ENCODE measurements at places on chromosomes 12 and 14.
A peak's percentile ranks its signal among the peaks of the same experiment; 100 is the strongest.

DNA sequence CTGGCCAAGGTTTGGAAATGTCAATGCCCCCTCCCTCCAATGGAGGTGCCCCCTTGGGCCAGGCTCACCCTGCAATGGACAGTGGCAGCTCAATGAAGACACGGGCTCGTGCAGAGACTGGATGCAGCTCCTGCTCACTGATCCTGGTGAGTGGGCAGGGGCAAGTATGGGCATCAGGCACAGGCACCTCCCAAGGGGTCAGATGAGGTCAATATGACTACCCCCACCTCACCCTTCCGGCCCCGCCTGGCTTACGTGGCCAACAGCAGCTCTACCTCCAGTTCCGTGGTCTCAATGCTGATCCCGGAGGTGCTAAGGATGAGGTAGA lies 13.6 kb downstream of the ITGA7 start:
- H3K27ac ChIP-seq, result no peak overlapping the region
- no peak overlapping the region for H3K4me3 ChIP-seq
- no peak for DNase-seq
- H3K4me1 ChIP-seq, result peaks cover 1% of the 10 kb centered on the region
- H3K36me3 ChIP-seq, result no peaks in the 10 kb centered on the region
- no peaks in the 10 kb centered on the region for H3K27me3 ChIP-seq

- no peak overlapping the region for H3K4me3 ChIP-seq
- peaks cover 31% of the 10 kb centered on the region for H3K27me3 ChIP-seq
- DNase-seq, result no peak
These were observed 5.1 kb downstream of the EFS start for GRCh38 chr14:23359722-23360447.

- H3K4me3 ChIP-seq, result no peak overlapping the region
- H3K4me1 ChIP-seq, result no peaks in the 10 kb centered on the region
- peaks cover 69% of the 10 kb centered on the region for H3K36me3 ChIP-seq
These were observed 35.7 kb downstream of the RAD9B start for GRCh38 chr12:110537605-110538409.

DNA sequence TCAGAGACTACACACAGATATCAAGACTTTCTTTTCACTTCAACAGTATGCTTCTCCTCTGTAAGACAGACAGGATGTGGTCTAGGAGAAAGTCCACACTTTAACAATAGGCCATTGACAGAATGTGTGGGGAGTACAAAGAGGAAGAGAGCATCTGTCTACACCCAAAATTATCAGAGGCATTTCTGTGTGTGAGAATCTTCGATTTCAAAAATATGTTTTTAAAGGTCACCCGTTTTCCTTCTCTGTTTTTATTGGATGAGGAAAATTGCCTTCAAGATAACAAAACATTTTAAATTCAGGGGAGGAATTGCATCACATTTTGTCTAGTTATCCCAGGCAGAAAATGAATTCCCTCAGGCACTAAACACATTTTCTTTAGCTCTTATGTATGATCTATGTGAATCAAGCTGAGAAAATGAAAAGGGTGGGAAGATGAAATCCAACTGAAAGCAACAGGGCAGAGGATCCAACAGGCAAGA lies 16.4 kb downstream of the NAV3 start:
- no peak for DNase-seq
- no peak overlapping the region for H3K27ac ChIP-seq
- no peaks in the 10 kb centered on the region for H3K27me3 ChIP-seq
- no peaks in the 10 kb centered on the region for H3K4me1 ChIP-seq

DNA sequence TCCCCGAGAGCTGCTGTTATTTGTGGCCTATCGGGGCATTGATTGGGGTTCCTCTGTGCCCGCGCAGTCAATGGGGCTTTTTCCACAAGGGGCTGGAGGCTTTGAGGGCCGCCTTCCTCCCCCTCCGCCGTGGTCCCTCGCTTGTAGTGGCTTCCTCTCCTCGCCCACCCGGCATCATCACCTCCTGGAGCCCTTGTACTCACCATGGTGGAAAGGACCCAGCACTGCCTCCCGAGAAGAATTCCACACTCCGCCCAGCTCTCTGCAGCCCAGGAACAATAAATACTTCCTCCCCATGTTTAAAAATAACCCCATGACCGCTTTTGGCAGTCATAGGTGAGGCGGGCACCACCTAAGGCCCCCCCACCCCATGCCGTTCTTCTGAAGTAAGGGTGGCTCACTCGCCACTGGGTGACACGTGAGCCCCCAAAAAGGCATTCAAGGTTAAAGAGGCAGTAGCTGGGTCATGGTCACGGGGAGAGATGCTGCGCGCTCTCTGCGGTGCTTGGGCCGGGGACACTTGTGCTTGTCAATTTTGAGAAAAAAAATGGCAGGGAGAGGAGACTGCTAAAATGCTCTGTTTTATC lies at the start of gene MYL2:
Gene MYL2, minus strand, starts transcription at position 256 of the 587 bp plus-strand sequence. Its CDS starts 50 bp downstream, at position 206.
- no peaks in the 10 kb centered on the region for H3K4me1 ChIP-seq
- H3K27ac ChIP-seq, result no peak within 1 kb of the TSS
- no peaks in the 10 kb centered on the region for H3K36me3 ChIP-seq
- H3K4me3 ChIP-seq, result no peak within 1 kb of the TSS

- no peak overlapping the region for H3K27ac ChIP-seq
- no peaks in the 10 kb centered on the region for H3K36me3 ChIP-seq
- DNase-seq, result no peak
- H3K4me1 ChIP-seq, result no peaks in the 10 kb centered on the region
- H3K4me3 ChIP-seq, result no peak overlapping the region
These were observed 36.4 kb upstream of the SMOC1 start for GRCh38 chr14:69842686-69843420.

GRCh38 chr14:81125536-81125935 lies 95.2 kb downstream of the GTF2A1 start:
- no peak overlapping the region for H3K27ac ChIP-seq
- H3K4me3 ChIP-seq, result no peak overlapping the region
- DNase-seq, result no peak
- H3K36me3 ChIP-seq, result no peaks in the 10 kb centered on the region
- no peaks in the 10 kb centered on the region for H3K4me1 ChIP-seq
- no peaks in the 10 kb centered on the region for H3K27me3 ChIP-seq

DNA sequence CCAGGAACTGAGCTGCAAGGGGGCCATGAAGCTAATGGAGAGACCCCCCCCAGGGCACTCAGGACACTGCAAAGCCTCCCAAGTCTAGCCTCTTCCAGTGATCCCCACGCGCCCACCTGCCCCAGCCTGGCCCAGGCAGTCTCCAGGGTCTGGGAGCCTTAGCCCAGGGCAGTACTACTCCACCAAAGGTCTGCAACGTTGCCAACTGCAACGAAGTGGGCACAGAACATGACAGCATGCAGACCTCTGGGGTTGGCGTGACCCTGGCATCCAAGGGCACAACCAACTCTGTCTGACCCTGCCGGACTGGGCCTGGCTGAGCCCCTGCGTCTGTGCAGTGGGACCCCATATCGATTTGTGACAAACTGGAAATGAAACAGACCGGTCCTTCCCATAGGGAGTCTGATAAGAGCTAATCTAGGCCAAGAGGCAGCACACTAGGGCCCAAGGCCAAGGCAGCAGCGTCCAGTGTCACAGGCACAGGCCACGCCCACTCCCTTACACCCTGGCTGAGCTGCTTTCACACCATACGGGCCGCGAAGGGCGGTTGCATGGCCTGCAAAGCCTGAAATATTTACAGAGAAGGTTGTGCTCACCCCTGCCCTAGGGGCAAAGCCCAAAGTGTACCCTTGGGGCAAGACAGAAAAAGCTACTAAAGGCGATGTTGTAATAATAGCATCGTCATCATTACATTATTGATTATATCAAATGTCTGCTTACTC lies 76.7 kb downstream of the NCOR2 start:
- H3K27ac ChIP-seq, result peak overlapping the region; percentile 87
- H3K36me3 ChIP-seq, result peaks cover 2% of the 10 kb centered on the region
- DNase-seq, result no peak
- H3K27me3 ChIP-seq, result no peaks in the 10 kb centered on the region
- H3K4me3 ChIP-seq, result no peak overlapping the region
- peaks cover 50% of the 10 kb centered on the region for H3K4me1 ChIP-seq

- peaks cover 12% of the 10 kb centered on the region for H3K4me1 ChIP-seq
- no peak for DNase-seq
These were observed 10.8 kb downstream of the PLA2G1B start for GRCh38 chr12:120316798-120317223.

- H3K4me1 ChIP-seq, result peaks cover 47% of the 10 kb centered on the region
- H3K4me3 ChIP-seq, result peak overlapping the region; percentile 98
- H3K27ac ChIP-seq, result peak overlapping the region; percentile 99
- peaks cover 100% of the 10 kb centered on the region for H3K36me3 ChIP-seq
These were observed 4.2 kb downstream of the CALM1 start for GRCh38 chr14:90400904-90401561.

- no peak for DNase-seq
- H3K27me3 ChIP-seq, result peaks cover 49% of the 10 kb centered on the region
- H3K4me3 ChIP-seq, result no peak overlapping the region
- peaks cover 13% of the 10 kb centered on the region for H3K4me1 ChIP-seq
- H3K36me3 ChIP-seq, result no peaks in the 10 kb centered on the region
- H3K27ac ChIP-seq, result no peak overlapping the region
These were observed 38.2 kb downstream of the TMBIM6 start for GRCh38 chr12:49779581-49779980.

DNA sequence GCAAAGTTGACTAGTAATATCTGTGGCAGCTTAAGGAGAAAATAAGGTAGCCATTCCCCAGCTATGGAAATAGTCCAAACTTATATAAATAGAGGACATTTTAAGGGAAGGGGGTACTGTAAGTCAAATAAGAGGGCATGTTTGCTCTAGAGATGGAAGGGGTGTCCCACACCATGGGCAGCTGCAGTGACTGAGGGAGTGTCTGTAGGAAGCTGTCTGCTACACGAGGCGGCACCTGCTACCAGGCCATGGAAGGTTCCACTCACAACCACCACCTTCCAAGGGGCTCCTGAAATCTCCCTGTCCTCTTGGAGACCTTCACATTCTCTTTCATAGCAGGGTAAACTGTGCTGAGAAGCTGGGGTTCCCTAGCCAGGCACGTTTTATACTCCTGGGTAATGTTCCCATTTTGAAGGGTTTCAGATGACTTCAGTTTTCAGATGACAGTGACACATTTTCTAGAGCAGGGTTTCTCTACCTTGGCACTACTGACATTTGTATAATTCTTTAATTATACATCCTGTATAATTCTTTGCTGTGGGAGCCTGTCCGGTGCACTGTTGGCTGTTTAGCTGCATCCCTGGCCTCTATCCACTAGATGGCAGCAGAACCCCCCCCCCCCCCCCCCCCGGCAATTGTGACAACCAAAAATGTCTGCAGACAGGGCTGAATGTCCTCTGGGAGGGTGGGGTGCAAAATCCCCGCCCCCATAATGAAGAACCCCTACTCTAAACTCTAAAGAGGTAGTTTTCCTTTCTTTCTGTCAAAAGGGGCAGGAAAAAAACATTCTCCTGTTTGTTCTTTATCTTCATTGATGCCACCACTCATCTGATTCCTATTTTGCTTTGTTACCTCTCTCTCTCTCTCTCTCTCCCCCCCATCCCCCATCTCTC lies 11.6 kb upstream of the SMCO2 start:
- H3K27ac ChIP-seq, result no peak overlapping the region
- peaks cover 48% of the 10 kb centered on the region for H3K27me3 ChIP-seq
- H3K4me3 ChIP-seq, result no peak overlapping the region

- peaks cover 25% of the 10 kb centered on the region for H3K36me3 ChIP-seq
- no peaks in the 10 kb centered on the region for H3K27me3 ChIP-seq
- H3K4me3 ChIP-seq, result no peak overlapping the region
- no peak for DNase-seq
- peaks cover 27% of the 10 kb centered on the region for H3K4me1 ChIP-seq
These were observed 58.9 kb upstream of the RESF1 start for GRCh38 chr12:31900271-31900670.

- DNase-seq, result no peak
- no peaks in the 10 kb centered on the region for H3K36me3 ChIP-seq
- no peaks in the 10 kb centered on the region for H3K27me3 ChIP-seq
- no peaks in the 10 kb centered on the region for H3K4me1 ChIP-seq
- no peak overlapping the region for H3K4me3 ChIP-seq
- no peak overlapping the region for H3K27ac ChIP-seq
These were observed 245.9 kb upstream of the DDHD1 start for GRCh38 chr14:53399057-53399456.

DNA sequence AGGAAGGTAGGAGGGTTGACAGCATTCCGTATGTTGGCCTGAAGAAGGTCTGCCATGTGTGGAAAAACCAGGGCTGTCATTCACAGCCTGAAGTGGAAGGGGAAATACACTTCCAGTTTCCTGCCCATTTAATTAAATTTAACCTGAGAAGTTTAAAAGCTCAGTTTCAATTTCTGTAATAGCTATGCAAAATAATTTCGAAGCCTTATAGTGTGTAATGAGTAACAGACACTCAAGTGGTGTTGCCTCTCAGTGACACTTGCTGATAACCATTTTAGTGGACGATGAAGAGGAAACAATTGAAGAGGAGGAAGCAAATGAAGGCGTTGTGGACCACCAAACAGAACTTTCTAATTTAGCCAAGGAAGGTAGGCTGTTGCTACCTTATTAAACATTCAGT lies 44.8 kb downstream of the EP400 start:
- H3K27me3 ChIP-seq, result no peaks in the 10 kb centered on the region
- DNase-seq, result no peak
- no peaks in the 10 kb centered on the region for H3K4me1 ChIP-seq

- H3K4me3 ChIP-seq, result no peak overlapping the region
- H3K27ac ChIP-seq, result no peak overlapping the region
- H3K36me3 ChIP-seq, result no peaks in the 10 kb centered on the region
- H3K4me1 ChIP-seq, result peaks cover 6% of the 10 kb centered on the region
- no peak for DNase-seq
- peaks cover 89% of the 10 kb centered on the region for H3K27me3 ChIP-seq
These were observed 53.4 kb upstream of the DLK1 start for GRCh38 chr14:100673085-100673806.

DNA sequence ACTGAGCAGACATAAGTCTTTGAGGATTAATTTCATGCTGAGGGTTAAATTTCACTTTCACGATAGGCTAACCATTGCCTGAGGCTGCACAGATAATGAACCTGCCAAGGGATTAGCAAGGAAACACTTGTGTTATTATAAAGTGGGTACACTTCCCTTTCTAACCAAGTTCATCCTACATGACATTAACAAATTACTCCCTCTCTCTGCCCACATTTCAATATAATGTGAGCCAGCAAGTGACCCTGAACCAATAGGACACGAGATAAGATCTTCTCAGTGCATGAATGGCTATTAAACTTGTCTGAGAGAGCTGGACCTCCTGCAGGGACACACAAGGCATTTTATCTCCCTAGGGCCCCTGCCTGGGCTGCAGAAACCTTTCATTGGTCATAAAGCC lies 173.5 kb downstream of the PAX9 start:
- H3K27me3 ChIP-seq, result no peaks in the 10 kb centered on the region
- H3K27ac ChIP-seq, result no peak overlapping the region
- H3K36me3 ChIP-seq, result no peaks in the 10 kb centered on the region
- H3K4me1 ChIP-seq, result no peaks in the 10 kb centered on the region
- DNase-seq, result no peak
